ENCODE measurements at places on chromosomes 13 and 19.

DNA sequence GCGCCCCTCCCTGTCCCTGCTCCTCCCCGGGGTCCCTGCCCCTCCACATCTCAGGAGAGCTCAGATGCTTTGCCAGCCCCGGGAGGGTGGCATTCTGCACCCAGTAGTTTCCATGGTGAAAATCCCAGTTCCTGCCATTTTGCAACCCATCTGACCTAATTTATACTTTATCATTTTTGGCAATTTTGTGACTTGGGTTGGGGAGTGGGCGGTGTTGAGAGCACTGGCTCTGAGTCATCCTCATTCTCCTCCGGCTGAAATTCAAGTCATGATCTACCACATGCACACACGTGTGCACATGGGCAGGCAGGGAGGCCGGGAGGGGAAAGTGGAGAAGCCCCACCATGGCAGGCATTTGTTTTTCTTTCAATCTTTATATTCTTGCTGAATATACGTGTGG lies 208.6 kb downstream of the URI1 start:
- DNase-seq: no peak

- no peak for DNase-seq
Measured at GRCh38 chr19:39067104-39067503, 17.1 kb upstream of the ACP7 start.

DNA sequence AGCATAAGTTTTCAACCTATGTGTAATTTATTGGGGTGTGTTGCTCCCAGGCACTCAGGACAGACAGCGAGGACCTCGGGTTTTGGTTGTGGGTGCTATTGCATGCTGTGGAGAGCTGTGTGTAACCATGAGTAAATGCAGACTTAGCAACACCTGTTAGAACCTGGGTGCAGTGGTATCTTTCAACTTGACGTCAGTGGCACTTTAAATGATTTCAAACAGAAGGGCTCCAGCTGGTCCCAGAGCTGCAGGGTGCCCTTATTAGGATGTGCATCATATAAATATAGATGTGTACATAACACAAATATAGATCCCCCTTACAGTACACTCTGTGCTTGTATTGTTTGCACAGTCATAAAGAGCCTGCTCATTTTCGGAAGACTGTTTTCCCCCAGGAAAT lies 228.3 kb upstream of the IRS2 start:
- DNase-seq: no peak

DNA sequence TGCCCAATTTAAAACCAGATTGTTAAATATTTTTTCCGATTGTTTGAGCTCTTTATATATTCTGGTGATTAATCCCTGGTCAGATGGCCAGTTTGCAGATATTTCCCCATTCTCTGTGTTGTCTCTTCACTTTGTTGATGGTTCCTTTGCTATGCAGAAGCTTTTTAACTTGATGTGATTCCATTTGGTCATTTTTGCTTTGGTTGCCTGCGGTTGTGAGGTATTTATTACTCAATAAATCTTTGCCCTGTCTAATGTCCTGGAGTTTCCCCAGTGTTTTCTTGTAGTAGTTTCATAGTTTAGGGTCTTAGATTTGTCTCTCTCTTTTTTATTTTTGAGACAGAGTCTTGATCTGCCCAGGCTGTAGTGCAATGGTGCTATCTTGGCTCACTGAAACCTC lies 23.8 kb upstream of the LMO7 start:
- DNase-seq: no peak

DNA sequence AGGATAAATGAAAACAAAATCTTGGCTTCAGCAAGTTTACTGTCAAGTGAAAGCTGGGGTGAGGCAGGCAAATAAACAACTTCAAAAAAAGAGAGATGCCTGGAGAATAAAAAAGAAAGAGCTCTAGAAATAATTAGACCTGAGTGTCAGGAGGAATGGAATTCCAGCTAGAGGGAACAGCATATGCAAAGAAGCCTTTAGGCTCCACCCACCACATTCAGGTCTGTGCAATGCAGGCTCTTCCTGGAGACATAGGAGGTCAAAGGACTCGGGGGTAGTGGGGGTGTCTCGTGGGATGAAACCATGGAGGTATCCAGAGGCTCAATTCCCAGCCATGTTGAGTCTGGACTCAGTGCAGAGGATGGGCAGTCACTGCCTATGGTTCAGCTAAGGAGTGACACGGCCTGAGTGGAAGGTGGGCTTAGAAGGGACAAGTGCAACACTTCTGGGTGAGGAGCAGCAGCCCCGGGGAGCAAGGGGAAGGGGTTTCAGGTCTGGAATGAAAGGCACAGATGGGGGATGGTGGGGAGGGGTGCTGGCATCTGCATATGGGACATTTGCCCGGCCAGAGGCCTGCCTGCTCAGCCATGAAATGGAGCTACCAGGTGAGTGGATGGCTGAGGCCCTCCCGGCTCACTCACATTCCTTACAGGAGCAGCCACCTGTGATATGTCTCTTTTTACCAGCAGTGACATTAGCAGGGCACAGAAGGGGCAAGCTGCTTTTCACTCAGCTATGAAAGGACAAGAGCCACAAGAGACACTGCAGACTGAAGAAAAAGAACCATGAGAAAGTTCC lies 12.3 kb downstream of the LATS2 start:
- DNase-seq: no peak

GRCh38 chr19:29520390-29520789 lies 5.4 kb upstream of the VSTM2B start:
- no peak for DNase-seq

DNA sequence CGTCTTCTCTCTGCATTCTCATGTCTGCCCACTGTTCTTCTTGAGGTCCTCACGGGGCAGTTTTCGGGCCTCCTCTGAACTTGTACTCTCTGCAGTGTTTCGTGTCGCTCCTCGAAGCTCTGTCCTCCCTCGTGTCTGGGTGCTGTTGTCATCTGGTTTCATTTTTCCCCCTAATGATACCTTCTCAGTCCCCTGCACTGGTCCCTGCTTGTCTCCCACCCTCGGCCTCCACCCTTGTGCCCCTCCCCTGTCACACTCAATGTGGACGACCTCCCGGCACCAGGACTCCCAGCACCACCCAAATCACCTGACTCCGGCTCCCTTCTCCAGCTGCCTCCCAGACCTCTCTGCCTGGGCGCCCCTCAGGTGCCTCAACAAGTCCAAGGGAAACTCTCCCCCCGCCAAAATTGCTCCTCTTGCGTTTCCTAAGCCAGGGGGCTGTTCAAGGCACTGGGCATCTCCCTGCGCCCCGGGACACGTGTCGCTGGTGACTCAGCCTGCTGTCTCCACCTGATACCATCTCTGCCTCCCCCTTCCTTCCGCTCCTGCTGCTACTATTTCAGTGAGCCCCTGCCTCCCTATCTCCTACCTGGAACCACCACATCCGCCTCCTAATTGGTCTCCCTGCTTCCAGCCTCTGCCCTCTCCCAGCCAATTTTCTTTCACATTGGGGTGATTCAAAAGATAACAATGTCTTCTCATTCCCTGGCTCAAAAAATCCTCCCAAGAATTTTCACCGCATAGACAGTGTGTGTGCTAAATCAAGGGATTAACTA lies 49.5 kb downstream of the RFX2 start:
- DNase-seq: no peak

DNA sequence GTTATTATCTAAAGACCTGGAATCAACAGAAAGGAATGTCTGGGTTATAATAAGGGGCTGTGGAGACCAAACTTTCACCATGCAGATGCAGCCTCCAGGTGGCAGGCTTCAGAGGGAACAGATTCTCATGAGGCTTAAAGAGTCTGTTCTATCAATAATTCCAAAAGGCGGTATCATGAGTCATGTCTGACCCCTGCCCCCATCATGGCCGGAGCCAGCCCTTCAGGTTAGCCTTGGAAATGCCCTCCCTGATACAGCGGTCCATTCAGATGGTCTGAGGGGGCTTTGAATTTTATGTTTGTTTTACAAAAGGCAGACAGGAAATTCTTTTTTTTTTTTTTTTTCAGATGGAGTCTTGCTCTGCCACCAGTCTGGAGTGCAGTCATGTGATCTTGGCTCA lies 21.7 kb upstream of the LAMP1 start:
- DNase-seq: no peak

DNA sequence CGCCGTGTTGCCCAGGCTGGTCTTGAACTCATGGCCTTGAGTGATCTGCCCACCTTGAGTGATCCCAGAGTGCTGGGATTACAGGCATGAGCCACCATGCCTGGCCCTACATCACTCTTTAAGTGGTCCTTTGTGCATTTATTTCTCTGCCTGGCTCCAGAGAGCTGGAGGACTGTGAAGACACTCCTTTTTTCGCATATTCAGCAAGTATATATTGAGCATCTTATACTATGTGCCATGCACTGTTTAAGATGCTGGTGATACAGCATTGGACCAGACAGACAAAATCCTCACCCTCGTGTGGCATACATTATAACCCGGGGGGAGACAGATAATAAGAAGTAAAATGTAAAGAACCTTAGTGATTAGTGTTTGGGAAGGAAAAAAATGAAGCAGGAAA lies 66.8 kb upstream of the NPAS1 start:
- DNase-seq: no peak

DNA sequence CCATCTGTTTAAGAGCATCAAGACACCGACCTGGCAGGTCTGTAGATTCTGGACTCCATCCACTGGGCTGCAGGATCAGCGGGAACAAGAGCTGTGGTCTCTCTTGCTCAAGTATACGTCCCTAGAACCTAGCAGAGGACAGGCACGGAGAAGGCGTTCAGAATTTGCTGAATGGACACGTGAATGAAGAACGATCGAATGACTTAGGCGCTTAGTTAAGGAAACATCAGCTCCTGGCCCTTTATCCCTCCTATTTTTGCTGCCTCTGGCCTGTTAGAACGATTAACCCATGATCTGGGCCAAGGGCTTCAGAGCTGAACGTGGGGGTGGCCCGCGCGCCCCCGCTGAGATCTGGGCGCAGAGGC lies 953 bp downstream of the DZIP1 start:
- DNase-seq: no peak

DNA sequence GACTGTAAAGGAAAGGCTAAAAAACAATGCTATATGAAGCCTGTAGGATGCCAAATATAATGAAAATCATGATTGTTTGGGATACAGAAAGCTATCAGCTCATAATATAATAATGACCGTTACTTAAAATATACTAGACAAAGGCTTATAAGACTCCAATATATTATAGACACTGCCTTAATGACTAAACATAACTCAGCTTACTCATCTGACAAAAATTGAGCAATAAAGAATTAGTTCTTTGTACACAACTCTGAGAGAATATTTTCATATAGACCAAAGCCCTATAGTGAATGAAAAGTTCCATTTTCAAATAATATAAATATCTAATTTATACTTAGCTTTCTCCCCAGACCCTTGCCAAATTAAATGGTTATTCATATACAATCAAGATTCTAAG lies 283.3 kb downstream of the DIAPH3 start:
- DNase-seq: no peak

- DNase-seq: no peak
Measured at GRCh38 chr19:10881403-10882107, 10.2 kb downstream of the CARM1 start.

- DNase-seq: no peak
Measured at GRCh38 chr13:101454767-101455166, 2.3 kb downstream of the ITGBL1 start.

- no peak for DNase-seq
Measured at GRCh38 chr13:48403151-48403631, 9.7 kb downstream of the LPAR6 start.

DNA sequence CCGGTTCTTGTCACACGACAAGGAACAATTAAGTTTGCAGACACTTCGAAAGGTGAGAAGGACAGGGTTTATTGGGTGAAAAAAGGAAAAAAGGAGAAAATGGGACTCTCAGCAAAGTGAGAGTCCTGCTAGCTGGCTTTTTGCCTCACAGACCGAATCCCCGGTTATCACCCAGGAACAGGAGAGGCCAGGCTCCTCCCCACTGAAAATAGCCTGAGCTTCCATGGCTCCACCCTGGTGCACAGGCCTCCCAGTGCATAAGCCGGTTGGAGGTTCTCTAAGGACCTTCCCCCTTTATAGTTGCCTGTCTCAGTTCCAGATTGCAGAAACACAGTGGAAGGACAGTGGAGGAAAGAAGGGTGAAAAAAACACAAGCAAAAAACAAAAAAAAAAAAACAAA lies 571.7 kb downstream of the KCTD12 start:
- DNase-seq: no peak

- DNase-seq: peak; percentile 71
Measured at GRCh38 chr13:110907951-110908898, 6.6 kb downstream of the ANKRD10 start.

- no peak for DNase-seq
Measured at GRCh38 chr19:40335101-40335500, 13.1 kb downstream of the C19orf47 start.

All from T47D (cell line).